ENCODE measurements at places on chromosomes 16 and 17.

DNA sequence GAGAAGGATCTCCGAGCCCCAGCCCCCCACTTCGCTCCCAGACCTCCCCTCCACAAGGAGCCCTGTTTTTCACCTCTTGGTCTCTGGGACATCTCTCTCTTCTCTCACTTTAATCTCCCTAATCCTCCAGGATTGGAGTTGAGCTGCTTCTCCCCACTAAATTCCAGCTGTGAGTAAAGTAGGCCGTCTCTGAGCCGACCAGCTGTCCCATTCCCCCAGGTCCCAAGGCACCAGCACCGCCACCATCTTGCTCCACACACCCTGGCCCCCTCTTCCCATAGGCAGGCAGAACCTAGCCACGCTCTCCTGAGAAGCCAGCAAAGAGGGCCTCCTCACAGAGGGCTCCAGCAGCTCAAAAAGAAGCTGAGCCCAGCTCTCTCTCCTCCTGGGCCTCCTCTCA is 878 bp downstream of the DLG4 start:
- no peak for DNase-seq

DNA sequence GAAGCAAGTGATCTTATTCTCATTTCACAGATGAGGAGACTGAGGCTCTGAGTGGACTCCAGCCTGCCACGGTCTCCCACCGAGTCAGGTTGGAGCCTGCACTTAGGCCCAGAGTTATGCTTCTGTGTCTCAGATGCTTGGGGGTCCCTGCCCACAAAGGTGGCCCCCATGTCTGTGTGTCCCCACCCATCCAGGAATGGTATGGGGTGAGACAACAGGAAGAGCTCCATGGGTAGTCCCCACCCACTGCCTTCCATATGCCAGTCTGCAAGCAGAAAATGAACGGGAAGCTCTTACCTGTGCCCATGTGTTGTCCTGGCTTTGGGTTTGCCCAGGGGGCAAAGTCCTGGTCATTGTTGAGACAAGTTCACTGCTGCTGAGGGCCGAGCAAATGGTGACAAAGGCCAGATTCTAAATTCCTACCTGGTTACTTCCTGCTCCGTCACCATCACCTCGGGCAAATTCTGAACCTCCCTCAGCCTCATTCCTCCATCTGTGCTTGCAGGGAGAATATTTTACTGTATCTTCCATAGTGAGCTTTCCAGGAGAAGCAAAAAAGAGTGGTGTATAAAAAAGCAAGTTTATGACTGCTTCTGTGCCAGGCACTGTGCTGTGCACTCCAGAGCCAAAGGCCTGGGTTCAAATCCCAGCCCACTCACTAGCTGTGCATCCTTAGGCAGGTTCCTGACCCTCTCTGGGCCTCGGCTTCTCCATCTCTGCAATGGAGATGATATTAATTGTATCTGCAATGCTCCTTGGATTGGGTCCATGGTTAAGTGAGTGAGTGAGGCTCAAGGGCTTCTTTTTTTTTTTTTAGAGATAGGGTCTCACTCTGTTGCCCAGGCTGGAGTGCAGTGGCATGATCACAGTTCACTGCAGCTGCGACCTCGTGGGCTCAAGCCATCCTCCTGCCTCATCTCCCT is 9.3 kb downstream of the IL4R start:
- DNase-seq: no peak

DNA sequence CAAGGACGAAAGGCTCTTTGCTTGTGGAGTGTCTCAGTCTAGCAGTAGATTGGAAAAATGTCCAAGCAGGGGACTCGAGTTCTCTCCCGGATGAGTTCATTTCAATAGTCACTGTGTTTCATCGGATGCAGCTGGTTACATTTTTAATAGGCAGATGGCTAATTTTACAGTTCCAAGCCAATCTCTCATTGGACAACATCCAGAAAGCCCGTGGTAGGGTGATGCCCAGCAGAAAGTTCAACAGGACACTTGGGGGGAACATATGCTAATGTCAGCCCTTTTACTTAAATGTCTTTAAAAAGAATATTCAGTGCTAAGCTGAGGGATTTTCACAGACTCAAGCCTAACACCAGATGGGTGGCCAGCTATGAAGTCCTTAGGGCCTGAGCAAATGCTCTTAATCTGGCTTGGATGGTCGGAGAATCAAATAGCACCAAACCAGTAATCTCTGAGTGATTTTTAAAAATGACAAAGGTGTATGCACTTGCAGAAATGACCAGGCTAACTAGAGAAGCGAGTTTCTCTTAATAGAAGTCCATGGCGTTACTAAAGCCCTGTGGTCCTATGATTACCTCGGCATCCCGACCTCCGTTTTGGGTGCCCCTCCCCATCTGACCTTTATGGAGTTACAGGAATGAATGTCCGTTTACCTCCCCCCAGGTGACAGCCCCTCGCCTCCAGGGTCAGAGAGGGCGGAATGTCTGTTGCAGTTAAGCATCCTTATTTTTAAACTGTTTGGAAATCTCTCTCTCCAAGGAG is 289.2 kb upstream of the SALL1 start:
- no peak for DNase-seq

GRCh38 chr17:7167832-7168231 is 11.3 kb downstream of the ASGR1 start:
- no peak for DNase-seq

DNA sequence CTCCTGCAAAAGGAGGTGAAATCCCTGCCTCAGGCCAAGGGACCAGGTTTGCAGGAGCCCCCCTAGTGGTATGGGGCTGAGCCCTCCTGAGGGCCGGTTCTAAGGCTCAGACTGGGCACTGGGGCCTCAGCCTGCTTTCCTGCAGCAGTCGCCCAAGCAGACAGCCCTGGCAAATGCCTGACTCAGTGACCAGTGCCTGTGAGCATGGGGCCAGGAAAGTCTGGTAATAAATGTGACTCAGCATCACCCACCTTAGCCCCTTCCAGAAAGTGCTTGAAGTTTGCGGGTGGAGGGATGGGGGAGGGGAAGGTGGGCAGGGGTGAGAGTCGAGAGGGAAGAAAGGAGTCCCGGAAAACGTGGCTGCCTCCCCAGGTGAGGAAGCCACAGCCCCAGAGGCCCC is 2.1 kb downstream of the MC1R start:
- no peak for DNase-seq

- no peak for DNase-seq
These were observed 24.3 kb upstream of the ZFPM1 start for GRCh38 chr16:88428616-88429386.

- no peak for DNase-seq
These were observed 71.9 kb upstream of the GAS7 start for GRCh38 chr17:10270258-10270657.

GRCh38 chr16:85967111-85967510 is 68.1 kb downstream of the IRF8 start:
- DNase-seq: no peak

DNA sequence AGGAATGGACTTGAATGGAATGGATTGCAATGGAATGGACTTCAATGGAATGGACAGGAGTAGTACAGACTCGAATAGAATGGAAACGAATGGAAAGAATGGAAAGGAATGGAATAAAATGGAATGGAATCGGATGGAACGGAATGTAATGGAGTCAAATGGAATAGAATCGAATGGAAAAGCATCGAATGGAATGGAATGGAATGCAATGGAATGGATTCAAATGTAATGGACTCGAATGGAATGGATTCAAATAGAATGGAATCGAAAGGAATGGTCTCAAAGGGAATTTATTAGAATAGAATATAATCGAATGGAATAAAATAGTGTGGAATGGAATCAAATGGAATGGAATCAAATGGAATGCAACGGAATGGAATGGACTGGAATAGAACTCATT is 484.9 kb upstream of the WSB1 start:
- DNase-seq: no peak

DNA sequence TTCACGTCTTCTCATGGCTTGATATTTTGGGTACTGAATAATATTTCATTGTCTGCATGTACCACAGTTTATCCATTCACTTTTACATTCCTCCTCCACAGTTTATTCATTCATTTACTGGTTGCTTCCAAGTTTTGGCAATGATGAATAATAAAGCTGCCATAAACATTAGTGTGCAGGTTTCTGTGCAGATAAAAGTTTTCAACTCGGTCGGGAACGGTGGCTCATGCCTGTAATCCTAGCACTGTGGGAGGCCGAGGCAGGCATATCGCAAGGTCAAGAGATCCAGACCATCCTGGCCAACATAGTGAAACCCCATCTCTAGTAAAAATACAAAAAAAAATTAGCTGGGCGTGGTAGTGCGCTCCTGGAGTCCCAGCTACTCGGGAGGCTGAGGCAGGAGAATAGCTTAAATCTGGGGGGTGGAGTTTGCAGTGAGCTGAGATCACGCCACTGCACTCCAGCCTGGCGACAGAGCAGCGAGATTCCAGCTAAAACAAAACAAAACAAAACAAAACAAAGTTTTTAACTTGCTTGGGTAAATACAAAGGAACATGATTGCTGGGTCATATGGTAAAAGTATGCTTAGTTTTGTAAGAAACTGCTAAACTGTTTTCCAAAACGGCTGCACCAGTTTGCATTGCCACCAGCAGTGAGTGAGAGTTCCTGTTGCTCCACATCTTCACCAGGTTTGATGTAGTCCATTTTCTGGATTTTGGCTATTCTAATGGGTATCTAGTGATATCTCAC is 89.5 kb downstream of the WWP2 start:
- no peak for DNase-seq

DNA sequence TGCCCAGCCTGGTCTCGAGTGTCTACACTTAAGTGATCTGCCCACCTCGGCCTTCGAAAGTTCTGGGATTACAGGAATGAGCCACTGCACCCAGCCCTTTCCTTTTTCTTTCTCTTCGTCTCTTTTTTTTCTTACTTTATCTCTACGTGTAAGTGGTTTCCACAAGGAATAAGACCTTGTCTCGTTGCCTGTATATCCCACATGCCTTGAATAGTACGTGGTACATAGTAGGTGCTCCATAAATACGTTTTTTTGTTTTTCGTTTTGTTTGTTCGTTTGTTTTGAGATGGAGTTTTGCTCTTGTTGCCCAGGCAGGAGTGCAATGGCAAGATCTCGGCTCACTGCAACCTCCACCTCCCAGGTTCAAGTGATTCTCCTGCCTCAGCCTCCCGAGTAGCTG is 86.0 kb downstream of the YPEL2 start:
- no peak for DNase-seq

DNA sequence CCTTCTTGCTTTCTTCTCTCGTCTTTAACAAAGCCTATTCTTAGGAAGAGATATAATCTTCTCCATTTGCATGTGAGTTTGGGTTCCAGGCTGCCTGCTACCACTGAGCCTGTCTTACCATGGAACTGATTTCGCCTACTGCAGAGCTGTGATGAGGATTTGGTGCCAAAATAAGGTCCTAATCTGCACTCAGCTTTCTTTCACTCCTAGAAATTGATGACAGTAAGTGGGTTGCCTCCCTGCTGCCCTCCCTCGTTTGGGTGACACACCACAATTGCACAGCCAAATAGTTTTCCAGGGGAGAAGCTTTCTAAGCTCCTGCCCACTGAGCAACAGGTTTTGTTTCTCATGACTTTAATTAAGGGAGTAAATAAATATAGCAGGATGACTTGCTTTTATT is 25.1 kb upstream of the ASIC2 start:
- no peak for DNase-seq

DNA sequence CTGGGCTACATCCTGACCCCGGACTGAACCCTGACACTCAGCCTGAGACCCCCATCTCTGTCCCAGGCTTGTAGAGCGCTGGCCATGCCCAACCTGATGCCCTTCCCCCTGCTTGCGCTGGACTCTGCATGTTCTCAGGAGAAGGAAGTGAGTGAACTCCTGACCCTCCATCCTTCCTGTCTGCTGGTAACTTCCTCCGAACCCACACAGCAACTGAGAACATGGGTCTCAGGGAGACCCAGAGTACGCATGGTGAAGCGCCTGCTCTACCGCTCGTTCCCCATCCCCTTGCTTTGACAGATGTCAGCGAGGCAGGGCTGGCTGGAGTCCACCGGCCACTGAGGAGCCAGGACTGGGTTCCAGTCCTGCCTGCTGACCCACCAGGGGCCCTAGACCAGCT is 6.1 kb downstream of the CAMKK1 start:
- DNase-seq: no peak

GRCh38 chr17:16456742-16457316 is 35.2 kb downstream of the LRRC75A start:
- no peak for DNase-seq

- no peak for DNase-seq
These were observed 6.3 kb upstream of the KCNG4 start for GRCh38 chr16:84245956-84246678.

DNA sequence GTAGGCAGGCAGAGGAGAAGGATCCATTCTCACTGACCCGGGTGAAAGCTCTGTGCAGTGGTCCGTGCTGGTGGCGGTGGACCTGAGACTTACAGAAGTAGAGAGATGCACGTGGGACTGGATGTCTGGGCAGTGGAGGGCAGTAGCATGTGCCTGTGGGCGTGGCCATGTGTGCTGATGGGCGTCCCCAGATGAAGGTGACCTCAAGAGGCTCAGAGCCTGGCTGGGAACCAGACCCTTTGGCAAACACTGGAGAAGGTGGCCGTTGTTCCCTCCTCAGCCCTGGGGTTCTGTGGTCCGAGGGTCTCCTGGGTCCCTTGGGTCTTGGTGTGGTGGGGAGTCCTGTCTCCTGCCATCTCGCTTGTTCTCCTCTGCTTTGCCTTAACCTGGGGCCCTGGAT is 15.6 kb downstream of the WSCD1 start:
- no peak for DNase-seq
